Fibroblast of mammary gland (primary cell): ENCODE measurements at places on chromosomes 4 and X.

- no peak for DNase-seq
Observed at GRCh38 chr4:172061204-172061603, 248.0 kb downstream of the GALNTL6 start.

DNA sequence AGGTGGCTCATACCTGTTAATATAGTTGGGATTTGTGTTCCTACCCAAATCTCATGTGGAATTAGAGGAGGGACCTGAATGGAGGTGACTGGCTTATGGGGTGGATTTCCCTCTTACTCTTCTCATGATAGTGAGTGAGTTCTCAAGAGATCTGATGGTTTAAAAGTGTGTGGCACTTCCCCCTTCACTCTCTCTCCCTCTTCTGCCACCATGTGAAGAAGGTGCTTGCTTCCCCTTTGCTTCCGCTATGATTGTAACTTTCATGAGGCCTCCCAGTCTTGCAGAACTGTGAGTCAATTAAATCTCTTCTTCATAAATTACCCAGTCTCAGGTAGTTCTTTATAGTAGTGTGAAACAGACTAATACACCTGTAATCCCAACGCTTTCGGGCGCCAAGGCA lies 28.3 kb upstream of the WDR19 start:
- no peak for DNase-seq

DNA sequence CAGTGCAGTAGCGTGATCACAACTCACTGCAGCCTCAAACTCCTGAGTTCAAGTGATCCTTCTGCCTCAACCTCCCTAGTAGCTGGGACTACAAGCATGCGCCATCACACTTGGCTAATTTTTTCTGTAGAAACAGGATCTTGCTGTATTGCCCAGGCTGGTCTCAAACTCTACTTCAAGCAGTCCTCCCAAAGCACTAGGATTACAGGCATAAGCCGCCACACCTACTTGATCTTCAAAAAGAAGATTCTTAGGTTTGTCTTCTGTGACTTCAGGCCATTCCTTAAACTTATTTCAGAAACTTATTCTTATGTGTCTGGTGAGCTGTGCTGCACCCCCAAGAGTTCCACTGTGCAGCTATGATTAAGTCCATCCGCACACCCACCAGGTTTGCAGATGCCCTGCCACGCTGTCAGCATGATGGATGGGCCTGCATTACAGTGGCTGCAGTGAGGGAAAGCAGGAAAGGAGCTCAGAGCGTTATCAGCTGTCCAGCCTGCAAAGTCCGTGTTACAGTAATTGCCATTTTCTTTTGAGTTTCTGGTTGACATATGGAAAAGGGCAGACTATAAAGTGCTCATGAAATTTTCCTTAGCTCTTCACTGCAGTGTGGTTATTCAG lies 146.6 kb downstream of the AASDH start:
- DNase-seq, result no peak

DNA sequence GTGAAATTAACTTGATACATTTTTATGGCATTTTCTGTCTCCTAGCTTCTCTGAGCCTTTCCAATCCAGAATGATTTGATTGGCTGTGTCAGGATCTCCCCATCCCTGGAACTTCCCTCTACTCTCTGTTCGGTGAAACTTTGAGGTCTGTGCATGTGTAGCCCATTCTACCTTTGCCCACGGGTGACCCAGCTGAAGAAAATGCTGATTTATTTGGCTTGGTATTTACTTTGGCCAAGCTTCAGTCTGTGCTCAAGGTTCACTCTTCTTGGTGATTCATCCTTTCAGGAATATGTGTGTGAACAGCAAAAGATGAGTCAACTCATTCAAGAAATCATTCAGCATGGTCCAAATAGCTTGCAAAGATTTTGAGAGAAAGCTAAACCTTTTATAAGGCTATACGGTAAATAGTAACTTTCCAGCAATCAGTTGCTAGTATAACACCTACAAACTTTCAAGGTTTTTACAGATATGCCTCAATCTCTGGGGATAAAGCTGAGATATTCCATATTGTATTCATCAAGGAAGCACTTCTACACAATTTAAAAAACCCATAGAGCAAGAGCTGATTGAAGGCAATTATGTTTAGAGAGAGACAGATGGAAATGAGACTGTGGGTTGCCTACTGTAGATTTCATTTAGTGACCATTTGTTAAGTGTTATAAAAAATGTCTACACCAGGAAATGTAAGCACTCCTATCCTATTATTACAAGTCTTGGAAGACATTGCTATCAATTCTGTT lies 233.9 kb upstream of the CXXC4 start:
- peak; percentile 95 for DNase-seq

DNA sequence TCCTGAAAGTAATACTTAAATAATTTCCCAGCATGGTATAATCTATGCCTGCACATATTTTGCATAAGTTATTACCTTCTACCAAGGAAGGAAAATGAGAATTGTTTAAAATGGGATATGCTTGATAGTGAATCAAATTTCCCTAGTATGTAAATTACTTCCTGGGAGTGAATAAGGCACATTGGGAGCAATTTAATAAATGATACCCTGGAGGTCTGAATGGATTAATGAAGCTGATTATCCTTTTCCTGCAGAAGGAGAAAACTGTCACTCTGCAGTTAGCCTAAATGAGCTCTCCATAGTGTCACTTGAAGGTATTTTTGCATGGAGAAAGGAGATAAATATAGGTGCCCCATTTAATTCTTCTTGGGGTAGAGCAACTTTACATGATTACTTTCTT lies 2212.0 kb downstream of the PCDH7 start:
- no peak for DNase-seq

DNA sequence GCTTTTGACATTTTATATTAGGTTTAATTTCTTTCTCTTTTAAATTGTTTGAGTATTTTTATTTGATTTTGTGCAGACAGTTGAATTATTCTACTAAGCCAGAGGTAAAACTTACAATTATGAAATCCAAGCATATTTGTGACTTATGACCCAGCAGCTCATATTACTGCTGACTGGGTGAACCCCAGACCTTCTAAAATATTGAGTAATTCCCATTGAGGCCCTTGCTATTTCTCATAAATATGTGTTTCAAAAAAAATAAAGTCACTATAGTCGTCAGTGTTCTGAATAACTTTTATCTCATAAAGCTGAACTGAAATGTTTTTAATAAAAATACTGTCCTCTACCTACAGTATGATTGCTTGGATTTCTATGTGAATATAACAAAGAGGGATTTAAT lies 303.1 kb downstream of the IQCM start:
- DNase-seq, result peak; percentile 43

- DNase-seq, result no peak
Observed at GRCh38 chrX:46260499-46260898, 284.7 kb downstream of the ZNF674 start.

GRCh38 chr4:107183155-107183774 lies 147.2 kb upstream of the DKK2 start:
- DNase-seq, result peak; percentile 73

GRCh38 chr4:89889289-89889688 lies 5.4 kb upstream of the MMRN1 start:
- no peak for DNase-seq

DNA sequence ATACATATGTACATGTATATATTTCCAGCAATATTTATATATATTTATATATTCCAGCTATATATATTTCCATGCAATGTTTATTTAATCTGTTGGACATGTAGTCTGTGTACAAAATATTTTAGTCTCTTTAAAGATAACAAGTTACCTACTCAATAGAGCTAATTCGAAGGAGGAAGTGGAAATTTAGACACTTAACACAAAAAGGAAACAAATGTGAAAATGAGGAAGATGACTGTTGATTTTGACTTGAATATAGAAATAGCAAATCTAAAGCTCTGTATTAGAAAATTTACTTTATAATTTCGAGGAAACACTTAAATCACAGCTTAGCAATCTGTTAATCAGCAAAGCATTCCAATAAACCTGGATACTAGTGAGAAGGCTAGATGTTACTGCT lies 1064.4 kb downstream of the PCDH7 start:
- DNase-seq, result no peak

- DNase-seq, result peak; percentile 91
Observed at GRCh38 chr4:19748519-19749479, 502.9 kb upstream of the SLIT2 start.

GRCh38 chr4:102598762-102599374 lies 97.7 kb downstream of the NFKB1 start:
- no peak for DNase-seq

GRCh38 chr4:61312526-61312925 lies 112.4 kb downstream of the ADGRL3 start:
- DNase-seq, result no peak
